ENCODE measurements at places on chromosomes 5 and 9.

DNA sequence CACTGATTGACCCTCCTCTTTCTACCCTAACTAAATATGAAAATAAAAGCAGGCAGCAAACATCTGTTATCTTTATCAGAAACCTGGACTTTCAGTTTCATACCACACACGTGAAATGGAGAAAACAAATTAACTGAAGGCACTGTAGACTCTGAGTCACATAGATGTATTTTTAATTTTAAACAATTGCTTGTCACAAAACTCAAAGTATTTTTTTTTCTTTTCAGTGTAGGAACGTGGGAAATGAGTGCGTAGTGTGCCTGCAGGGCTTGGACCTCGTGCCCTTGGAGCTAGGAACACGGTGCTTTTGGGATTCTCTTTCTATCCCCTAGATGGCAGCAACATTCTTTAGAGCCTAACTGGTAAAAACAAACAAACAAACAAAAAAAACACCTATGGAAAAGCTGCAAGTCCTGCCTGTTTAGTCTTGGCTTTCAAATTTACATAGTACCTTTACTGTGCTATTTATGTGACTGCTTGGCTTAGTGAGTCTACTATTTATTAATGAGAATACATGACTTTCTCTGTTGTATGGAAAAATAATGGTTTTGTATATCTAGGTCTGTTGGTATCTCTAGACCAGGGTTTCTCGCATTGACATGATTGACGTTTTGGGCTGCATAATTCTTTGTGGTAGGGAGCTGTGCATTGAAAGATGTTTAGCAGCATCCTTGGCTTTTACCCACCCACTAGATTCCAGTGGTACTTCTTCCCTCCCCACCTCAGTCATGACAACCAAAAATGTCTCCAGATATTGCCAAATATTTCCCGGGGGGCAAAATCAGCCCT is 16.8 kb upstream of the ACTBL2 start:
- DNase-seq: peak; percentile 77

GRCh38 chr5:85716344-85717202 is 901.2 kb upstream of the COX7C start:
- no peak for DNase-seq

DNA sequence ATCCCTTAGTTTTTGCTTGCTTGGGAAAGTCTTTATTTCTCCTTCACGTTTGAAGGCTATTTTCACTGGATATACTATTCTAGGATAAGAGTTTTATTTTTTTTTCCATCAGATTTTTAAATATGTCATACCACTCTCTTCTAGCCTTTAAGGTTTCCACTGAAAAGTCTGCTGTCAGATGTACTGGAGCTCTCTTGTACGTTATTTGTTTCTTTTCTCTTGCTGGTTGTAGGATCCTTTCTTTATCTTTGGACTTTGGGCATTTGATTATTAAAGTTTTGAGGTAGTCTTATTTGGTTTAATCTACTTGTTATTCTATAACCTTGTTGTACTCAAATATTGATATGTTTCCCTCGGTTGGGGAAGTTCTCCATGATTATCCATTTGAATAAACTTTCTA is 848.4 kb upstream of the COX7C start:
- DNase-seq: no peak

GRCh38 chr5:9505225-9505624 is 40.6 kb downstream of the SEMA5A start:
- no peak for DNase-seq

DNA sequence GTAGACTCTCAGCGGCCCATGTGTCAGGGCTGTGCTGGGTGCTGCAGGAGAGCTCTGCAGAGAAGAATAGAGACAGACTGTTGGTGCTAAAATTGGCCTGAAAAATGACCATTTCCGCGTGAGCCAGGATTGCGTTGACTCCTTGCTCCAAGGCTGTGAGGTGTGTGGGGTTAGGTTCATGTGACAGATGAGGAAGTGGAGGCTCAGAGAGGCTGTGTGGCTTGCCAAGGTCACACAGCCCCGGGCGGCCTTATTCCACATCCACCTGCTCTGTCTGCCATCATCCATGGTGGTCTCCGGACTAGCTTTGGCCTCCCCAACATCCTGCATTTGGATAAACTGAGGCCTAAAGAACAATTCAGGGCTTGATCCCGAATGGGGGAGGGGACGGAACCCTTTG is 15.2 kb downstream of the NEK6 start:
- DNase-seq: no peak

- DNase-seq: no peak
Measured at GRCh38 chr5:1400211-1400855, 44.9 kb downstream of the SLC6A3 start.

GRCh38 chr9:35643046-35643445 is 7.7 kb downstream of the SIT1 start:
- DNase-seq: no peak

DNA sequence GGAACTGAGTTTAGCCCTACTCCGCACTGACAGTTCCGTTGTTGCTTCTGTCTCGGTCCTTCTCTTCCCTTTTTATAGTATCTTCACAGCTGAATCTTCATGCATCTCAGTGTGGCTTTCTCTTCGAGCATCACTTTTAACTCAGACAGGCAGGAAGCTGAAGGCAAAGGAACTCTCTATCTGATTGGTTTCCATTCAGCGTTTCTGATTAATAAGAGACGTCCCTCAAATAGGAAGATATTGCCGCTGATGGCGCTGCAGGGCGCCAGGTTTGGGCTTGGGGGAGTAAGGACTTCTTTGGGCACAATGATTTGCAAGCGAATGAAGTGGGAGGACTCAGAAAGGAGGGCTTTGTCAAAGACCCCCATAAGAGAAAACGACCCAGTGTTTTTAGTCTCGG is at the start of gene CDH9:
Gene CDH9, minus strand, starts transcription at position 111 of the 400 bp plus-strand sequence. CDS start 50,253 bp downstream, outside the sequence.
- DNase-seq: no peak
